ENCODE measurements at places on chromosomes 1 and 21.

DNA sequence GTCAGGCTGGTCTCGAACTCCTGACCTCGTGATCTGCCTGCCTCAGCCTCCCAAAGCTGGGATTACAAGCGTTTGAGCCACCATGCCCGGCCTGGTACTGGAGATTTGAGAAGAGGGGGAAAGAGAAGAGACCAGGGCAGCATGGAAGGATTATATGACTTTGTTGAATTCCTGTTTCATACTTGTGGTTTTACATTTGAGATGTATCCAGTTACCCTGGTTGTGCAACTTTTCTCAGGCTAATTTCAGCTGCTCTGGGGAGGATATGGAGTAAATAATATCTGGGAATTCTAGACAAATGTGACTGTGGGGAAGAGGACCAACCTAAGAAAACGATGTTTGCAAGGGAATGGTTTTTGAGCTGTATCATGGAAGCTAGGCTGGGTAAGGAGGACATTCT, 89.5 kb upstream of the GREM2 start:
- no peak for DNase-seq

DNA sequence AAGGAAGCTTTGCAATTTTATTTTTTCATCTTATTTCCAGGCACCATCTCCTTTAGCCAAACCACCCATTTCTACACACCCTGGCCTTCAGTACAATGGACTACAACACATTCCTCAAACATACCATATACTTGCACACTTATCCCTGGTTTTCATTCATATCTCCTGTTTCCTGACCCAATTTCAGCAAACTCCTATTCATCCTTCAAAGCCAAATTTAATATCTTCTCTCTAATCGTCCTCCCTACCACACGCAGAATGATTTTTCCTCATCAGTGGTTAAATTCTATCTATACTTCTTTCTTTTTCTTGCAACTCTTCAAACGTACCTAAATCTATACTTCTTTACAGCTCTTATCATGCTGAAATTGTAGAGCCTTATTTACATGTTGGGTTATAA, 2.9 kb downstream of the DENND2C start:
- DNase-seq = no peak

DNA sequence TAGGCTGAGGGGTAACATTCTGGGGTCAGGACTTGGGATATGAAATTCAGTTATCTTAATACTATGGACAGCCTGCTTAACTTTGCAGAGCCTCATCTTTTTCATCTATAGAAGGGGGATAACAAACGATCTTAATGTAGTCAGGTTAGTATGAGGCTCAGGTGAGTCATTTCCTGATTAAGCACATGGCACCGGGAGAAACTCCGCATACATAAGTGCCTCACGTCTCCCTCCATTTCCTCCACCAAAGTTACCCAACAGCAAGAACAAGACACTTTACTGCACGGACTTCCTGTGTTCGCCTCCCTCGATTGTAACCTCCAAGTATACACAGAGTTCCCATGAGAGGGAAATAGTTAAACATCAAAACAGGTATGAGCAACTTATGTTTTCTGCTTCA, 112.7 kb upstream of the COA6 start:
- no peak for DNase-seq

DNA sequence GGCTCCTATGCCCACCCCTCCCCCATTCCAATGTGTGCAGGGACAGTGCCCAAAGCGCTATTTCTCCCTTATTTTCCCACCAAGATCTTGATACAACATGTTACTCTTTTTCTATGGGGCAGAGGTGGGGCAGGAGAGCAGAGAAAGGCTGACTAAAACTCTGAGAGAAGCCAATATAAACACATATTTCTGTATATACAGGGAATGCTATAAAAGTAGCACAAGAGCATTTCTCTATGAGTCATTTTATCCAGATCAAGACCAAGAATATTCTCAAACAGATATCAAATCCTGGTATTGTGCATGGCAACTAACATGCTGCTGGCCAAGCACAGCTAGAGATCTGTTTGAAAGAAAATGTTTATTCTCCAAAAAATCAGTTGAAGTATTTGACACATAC, 7.3 kb downstream of the WDR26 start:
- DNase-seq = no peak

- DNase-seq = no peak
These were observed 191.5 kb downstream of the SDCCAG8 start for GRCh38 chr1:243447347-243447746.

Data from right hindlimb (tissue), 1 donor.